Hematopoietic multipotent progenitor cell treated with erythropoietin and hydrocortisone succinate and interleukin-3 and kit ligand, for 4 days (in vitro differentiated cells): ENCODE measurements at places on chromosomes 16 and 17.

DNA sequence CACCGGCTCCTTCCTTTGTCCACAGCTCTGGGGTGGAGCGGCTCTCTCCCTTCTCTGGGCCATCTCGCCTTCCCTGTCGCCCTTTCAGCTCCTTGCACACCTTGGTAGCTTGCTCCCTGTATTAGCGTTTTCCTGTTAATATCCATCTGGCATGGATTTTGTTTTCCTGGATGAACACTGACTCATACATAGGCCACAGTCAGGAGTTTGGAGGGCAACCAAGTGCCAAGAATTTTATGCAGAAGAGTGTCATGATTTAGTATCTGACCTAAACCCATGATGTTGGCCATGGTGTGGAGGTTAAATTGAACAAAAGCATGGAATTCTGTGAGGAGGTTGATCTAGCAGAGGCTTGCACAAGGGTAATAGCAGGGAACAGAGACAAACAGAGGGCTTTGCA lies 180.9 kb downstream of the AIPL1 start:
- no peak for DNase-seq

DNA sequence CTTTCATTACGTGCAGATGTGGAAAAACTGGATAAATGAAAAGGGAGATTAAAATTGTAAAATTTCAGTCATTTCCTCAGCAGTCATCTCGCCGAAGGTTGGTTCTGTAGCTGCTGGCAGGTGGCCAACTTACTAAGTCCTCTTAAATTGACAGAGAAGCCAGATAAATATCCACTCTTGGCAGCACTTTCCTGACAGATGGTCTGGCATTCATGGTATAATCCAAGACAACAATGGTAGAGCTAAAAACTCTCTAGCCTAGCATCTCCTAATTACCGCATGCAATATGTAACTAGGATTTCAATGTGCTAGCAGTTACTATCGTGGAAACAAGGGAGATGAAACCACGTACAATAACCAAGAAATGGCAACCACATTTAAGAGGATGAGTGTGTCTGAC lies 306.3 kb downstream of the CNTNAP4 start:
- DNase-seq, result peak; percentile 4

GRCh38 chr17:37483311-37484039 lies 6.2 kb upstream of the DUSP14 start:
- no peak for DNase-seq

DNA sequence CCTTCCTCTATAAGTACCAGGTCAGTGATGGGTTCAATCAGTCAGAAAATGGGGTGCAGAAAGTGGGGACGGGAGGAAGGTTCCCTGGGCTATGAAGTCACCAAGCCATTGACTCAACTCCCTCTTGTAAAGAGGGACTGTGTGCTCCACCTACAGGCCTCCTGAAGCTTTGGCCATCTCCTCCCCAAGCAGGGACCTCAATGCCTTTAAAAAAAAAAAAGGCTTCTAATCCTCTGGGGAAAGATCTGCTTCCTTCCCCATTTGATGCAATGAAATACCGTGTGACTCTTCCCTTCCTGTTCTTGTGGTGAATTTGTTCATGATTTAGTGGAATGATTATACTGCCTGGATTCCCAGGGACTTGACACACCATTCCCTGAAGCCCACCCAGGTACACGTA lies 30.8 kb downstream of the VWA3A start:
- peak; percentile 45 for DNase-seq

- no peak for DNase-seq
These were observed 25.7 kb downstream of the IRF8 start for GRCh38 chr16:85924675-85925074.

- DNase-seq, result no peak
These were observed 11.4 kb downstream of the ACSF3 start for GRCh38 chr16:89104930-89105571.

DNA sequence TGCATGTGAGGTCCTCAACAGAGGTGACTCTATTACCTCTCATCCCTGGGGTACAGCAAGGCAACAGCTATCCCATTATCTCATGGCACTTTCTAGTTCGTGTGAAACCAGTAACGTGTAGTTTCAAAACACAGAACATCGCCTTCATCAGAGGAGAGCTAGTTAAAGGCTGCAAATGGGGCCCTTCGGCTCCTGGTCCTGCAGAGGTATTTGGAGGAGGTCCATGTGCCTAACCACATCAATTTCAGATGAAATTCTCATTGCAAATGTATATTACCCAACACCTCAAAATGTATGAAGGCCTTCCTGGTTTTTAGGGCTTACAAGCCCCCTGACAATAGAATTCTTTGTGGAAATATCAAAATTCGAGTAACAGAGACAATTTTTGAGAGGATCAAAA lies 95.7 kb upstream of the PSMD7 start:
- no peak for DNase-seq

DNA sequence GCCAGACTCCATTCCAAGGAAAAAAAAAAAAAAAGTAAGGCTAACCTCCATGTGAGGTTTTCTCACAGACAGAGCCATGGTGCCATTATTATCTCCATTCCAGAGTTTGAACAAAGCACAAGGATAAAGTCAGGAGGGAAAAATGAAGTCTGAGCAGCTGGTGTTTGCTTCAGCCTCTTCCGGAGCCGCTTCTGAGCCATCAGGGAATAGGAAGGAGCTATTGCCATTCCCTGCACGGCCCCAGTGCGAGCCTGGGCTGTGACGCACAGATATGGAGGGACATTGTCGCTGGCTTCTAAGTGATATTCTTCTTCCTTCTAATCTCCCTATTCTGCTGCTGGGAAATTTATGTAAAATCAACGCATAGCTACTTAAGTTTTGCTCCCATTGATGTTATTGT lies 69.5 kb upstream of the PIRT start:
- DNase-seq, result no peak

DNA sequence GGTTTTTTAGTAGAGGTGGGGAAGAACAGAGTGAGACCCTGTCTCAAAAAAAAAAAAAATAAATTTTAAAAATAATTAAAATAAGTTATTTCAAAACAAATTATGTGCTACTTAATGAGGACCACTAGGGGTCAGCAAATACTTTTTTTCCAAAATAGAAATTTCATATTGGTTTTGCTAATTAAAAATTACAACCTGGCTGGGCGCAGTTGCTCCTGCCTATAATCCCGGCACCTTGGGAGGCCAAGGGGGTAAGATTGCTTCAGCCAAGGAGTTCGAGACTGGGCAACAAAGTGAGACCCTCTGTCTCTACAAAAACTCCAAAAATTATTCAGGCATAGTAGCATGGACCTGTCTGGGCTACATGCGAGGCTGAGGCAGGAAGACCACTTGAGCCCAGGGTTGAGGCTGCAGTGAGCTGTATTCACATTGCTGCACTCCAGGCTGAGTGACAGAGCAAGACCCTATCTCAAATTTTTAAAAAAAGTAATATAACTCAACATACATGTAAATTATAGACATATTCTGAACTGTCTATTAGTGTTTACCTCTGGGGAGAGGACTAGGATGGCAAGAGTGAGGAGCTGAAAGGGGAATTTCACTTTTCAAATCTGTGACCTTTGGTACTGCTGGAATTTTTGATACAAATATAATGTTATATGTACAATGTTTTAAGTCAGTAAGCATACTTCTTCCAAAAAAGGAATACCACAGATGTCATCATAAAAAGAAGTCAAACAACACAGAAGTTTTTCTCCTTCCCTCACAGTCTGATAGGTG lies 8.1 kb downstream of the MEIOB start:
- peak; percentile 75 for DNase-seq

DNA sequence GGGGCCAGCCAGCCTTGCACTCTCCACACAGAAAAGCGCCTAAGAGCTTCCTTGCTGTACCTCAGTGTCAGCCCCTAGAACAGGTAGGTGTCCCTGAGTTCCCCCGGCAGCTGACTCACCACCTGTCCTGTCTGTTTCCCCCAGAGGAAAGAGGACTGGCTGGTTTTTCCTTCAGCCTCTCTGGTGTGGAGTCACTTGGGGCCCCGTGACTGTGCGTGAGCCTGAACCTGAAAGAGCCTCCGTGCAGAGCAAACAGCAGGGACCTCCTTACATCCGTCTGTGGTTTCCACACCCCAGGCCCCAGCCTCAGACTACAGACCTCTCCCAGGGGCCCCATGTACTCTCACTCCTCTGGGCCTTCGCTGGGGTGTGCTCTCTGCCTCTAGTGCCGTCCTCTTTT lies 87.8 kb downstream of the GNAO1 start:
- peak; percentile 86 for DNase-seq

DNA sequence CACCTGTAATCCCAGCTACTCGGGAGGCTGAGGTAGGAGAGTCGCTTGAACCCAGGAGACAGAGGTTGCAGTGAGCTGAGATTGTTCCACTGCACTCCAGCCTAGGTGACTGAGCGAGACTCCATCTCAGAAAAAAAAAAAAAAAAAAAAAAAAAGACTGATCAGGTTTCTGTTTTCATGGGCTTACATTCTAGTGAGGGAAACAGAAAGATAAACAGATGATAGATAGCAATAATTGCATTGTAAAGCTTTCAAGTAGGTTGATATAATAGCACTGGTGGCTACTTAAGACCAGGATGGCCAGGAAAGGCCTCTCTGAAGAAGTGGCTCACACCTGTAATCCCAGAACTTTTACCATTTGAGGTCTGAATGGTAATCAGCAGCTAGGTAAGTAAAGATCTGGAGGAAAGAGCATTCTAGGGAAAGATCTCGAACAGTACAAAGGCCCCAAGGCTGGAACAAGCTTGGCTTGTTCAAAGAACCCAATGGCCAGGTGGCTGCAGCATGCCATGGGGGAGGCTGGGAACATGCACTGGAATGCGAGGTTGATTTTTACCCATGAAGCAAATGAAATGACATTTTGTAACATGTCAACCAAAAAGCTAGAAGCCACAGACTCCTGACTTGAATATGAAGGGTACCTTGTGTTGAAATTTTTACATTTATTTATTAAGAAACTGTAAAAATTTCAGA lies 108.3 kb upstream of the DHX40 start:
- no peak for DNase-seq

DNA sequence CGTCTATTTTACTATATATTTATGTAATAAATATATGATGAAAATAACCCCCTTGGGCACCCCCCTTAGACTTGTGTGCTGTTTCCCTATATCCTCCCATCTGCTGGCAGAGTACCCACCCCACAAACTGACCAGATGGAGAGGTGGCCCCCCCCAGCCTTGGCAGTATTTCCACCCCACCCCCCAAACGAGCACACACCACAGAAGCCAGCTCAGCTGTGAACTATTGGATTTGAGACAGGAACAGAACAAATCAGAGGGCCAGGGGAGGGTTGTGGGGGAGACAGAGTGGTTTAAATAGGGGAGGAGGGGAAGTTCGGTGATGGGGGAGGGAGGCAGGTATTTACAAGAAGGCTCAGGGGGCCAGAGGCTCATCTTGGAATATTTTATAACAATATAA lies 7.8 kb downstream of the NR1D1 start:
- DNase-seq, result no peak

DNA sequence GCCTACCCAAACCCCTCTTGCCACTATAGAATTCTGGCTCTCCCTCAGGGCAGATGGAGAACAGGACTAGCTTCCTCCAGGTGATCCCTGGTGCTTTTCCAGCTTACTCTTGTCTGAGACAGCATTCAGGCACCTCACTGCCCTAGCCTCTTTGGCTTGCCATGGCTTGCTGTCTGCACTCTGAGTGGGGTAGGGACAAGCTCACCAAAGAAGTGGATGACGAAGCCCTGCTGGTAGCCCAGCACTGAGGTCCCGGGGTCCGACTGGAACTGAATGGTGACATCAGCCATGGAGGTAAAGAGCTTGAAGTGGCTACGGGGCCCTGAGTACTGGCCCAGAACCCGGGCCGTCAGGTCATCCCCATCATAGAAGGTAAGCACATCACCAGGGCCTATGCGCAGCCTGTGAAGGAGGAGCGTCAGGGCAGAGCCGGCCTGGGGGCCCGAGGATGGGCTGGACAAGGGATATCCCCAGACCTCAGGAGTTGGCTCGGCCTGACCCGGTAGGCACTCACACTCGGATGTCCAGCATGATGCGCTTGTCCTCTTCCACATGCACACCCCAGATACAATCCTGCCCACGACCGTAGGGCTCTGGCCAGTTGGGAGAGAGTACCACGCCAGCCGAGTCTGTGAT lies 7.6 kb upstream of the PHF12 start:
- DNase-seq, result no peak

- DNase-seq, result peak; percentile 59
These were observed 986 bp upstream of the ELOB start for GRCh38 chr16:2777903-2778629.

GRCh38 chr16:67268136-67268579 lies 11.2 kb upstream of the PLEKHG4 start:
- peak; percentile 98 for DNase-seq

DNA sequence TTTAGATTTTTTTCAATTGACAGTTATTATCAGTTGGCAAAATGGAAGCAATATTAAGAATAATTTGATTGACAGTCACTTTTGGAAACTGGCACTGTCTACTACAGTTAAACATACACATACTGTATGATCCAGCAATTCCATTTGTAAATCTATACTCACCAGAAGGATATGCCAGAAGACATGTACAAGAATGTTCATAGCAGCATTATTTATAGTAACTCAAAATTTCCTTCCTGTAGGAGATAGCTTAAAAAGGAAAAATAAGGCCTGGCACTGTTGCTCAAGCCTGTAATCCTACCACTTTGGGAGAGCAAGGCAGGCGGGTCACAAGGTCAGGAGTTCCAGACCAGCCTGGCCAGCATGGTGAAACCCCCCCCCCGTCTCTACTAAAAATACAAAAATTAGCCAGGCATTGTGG lies 89.3 kb downstream of the VMP1 start:
- no peak for DNase-seq

DNA sequence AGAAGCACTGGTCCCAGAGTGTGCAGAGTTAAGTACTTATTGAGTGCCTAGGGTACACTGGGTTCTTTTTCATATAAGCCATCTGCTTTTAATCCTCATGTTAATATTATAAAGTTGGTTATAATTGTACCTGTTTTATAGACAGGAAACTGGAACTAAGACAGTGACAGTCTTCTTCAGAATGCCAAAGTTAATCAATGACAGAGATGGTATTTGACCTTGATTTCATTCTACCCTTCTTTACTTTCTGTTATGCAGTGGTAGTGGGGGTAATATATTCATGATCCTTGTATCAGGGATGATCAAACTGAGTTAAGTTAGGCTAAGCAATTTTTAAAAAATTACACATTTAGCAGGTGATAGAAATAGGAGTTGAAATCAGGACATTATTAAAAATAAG lies 108.6 kb upstream of the GOT2 start:
- no peak for DNase-seq

DNA sequence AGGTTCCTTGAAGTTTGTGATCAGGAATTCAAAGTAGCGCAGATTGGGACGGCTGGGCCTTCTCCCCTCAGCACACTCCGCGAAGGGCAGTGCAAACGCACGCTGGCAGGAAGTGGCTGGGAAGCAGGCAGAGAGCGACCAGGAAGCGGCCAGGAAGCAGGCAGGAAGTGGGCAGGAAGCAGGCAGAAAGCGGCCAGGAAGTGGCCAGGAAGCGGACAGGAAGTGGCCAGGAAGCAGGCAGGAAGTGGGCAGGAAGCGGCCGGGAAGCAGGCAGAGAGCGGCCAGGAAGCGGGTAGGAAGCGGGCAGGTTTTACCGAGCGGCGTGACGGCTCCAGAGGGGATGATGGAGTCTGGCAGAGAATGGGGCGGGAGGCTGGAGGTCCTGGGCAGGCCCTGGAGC lies 3.2 kb downstream of the DPEP1 start:
- no peak for DNase-seq
